ENCODE measurements at places on chromosomes 5 and 9.

- DNase-seq: peak; percentile 37
Observed at GRCh38 chr9:106945727-106946660, 83.0 kb downstream of the ZNF462 start.

DNA sequence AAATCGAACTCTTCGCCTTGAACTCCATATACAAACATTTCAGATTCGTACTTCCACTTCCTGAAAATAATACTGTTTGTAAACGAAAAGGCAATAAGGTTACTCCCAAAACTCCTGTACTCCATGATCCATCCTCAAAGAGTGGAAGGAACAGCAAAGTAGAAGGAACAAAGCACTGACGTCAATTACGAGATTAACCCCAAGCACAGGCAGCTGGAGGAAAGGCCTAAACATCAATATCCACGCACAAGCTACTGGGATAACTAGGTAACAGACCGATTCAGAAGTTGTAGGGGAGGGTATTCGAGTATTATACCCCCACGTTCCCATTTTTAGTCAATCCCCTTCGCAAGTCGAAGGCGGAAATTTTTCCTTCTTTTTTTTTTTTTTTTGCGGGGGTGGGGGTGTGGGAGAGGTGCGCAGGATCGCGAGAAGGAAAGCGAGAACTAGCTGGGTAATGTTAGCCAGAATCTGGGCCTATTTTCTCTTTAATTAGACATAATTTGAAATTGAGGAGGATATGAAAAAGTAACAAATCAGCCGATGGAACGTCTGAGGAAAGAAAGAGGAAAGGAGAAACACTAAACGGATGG is 909 bp downstream of the AFF4 start:
- DNase-seq: peak; percentile 60

- DNase-seq: peak; percentile 11
Observed at GRCh38 chr5:76083555-76084495, 642 bp downstream of the SV2C start.

DNA sequence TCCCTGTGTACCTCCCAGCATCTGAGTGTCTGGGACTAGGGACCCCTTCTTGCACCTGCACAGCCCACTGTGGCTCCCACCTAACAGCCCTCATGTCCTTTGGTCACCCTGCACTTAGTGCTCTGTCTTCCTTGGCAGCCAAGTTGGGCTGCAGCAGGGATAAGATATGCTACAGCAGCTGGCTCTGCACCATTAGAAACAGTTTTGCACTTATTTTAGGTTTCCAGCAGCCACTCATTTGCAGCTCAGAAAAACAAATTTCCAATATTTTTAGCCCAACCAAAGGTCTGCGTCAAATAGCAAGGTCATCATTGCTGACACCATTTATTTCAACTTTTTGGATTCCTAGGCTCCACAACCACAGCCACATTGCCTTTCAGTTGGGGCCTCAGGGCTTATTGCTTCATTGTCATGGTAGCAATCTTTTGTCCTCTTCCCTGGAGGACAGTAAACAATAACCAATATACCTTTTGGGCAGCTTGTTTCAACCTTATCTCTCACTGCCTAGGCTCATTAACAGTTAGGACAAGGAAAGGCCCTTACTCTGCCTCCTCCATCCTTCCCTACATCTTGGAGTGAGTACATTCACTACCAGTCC is 263.9 kb downstream of the COX7C start:
- no peak for DNase-seq

DNA sequence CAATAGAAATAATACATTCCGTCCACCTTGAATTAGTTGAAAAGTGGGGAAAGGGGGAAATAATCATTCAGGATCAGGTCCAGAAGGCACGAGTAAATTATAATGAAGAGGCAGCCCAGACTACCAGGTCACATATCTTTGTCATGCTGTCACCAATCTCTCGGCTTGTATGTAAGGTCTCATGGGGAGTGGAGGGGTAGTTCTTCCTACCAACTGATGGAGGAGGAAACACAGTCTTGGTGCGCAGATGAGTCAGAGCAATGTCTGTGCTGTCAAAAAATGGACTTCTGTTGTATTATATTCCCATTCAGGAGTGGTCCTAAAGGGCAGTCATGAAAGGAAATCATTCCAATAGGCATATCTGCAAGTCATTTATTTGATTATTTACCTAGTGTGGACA is 164.2 kb upstream of the PTGER4 start:
- DNase-seq: no peak

DNA sequence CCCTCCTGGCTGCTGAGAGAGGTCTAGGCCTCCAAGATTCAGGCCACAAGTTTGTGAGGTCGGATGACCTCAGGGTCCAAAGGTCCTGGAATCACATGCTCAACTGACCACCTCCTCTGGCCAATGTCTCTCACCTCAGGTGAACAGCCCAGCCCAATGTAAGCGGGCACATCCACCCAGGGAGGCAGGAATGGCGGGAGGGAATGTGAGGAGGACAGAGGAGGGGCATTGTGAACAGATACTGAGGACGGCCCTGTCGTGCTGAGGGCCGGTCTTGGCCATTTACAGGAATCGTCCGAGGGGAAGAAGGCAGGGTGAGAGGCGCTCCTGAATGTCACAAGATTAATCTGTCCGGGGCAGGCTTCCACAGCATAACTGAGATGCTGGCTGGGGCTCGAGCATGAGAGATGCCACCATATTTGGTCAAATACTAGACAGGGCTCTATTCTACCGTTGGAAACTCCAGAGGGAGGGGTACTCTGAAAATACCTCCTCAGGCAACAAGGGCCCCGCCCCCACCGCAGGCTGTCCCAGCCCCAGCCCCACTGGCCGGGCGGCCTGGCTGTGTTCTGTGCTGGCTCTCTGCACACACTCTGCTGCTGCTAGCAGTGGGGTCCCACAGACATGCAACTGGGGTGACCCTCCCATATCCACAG is 1.5 kb upstream of the IL17B start:
- DNase-seq: no peak

GRCh38 chr9:113737517-113738271 is 138.4 kb upstream of the ZNF618 start:
- DNase-seq: peak; percentile 70

DNA sequence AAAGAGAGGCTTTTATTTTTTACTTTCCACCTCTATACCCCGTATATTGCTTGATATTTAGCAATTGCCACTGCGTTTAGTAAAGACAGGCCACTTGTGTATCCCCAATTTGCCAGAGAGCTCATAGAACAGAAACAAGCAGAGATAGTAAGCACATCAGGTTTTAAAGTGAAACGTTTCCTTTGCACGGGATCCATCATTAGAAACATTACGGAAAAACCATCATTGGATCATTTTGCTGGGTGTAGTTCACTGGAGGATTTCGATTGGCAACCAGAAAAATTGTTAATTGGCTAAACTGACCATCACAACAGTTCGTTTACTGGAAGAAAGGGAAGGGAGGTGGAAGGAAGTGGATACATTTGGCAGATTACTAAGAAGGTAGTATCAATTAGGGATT is 149.4 kb upstream of the STK32A start:
- DNase-seq: no peak

GRCh38 chr9:120438836-120439546 is 141.0 kb downstream of the CDK5RAP2 start:
- DNase-seq: no peak

DNA sequence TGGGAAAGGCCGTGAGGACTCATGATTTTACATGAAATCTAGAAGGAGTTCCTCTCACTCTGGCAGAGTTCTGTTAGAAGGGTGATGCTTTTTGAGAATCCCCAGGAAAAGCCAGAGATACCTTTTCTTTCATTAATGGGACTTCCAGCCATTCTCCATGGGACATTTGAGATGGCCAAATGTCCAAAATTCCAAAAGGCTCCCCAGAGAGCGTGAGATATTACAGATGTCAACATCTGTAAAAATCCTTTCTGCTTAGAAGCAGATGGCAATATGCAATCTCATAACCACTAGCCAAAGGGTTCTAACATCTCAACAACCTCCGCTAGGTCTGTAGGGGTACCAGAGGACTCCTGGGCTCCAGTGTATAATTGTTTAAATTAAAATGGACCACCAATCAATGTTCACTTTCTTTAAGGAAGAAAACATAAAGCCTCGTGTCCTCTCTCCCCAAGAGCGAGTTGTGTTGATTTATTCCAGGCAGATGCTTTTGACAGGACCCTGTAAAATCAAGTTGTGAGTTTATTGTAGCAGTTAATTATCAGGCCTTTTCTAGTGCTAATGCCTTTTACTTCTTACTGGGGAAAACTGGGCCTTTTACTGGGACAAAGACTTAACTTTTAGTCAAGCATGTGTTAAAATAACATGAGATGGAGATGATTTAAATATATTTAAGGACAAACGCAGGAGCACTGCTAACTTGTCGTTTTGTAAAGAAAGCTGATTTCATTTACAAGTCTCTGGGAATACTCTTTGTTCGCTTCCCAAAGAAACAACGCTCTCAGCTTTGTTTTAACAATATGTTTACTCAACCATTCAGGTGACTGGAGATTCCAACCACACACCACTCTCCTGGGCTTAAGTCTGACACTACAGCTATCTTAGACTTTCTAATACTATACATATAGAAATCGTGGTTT is 4.8 kb downstream of the GAS1 start:
- no peak for DNase-seq
